ENCODE measurements at places on chromosomes 6 and 20.

DNA sequence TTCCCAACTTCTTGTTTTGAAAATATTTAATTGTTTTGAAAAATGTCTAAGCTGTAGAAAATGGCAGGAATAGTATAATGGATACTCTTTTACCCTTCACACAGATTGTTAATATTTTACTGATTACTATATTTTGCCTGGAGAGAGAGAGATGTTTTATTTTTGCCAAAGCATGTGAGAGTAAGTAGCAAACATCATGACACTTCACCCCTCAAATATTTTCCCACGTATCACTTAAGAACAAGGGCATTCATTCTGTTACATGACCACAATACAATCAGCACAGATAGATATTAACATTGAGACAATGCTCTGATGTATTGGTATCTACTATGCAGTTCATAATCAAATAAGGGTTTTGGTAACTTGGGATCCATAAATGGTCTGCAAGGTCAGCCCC is 116.5 kb downstream of the CCDC170 start:
- DNase-seq: no peak

DNA sequence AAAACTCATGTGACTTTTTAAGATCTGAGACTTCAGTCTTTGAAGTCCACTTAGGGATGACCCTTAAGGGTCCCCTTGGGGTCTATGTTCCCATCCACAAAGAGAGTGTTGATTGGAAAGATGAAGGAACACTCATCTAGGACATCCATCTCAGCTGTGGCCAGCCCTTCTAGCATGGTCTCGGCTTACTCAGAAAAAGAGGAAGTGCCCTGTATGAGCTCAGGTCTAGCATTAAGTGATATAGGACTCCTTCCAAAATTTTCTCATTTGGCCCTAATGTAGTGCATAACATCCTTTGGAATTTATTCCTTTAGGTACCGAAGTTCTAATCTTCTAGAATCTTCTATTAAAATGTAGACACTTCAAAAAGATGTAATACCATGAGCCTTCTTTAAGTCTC is 77.4 kb downstream of the NDUFAF5 start:
- no peak for DNase-seq

GRCh38 chr20:51357543-51357942 is 185.0 kb downstream of the NFATC2 start:
- no peak for DNase-seq

DNA sequence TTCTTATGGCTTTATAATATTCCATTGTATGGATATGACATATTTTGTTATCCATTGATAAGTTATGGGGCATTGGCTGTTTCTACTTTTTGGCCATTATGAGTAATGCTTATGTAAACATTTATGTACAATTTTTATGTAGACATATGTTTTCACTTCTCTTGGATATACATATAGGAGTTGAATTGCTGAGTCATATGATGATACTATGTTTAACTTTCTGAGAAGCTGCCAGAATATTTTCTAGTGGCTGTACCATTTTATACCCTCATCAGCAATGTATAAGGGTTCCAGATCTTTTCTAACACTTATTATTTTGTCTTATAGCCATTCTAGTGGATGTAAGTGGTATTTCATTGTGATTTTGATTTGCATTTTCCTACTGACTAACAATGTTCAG is 23.1 kb downstream of the OTOR start:
- no peak for DNase-seq

DNA sequence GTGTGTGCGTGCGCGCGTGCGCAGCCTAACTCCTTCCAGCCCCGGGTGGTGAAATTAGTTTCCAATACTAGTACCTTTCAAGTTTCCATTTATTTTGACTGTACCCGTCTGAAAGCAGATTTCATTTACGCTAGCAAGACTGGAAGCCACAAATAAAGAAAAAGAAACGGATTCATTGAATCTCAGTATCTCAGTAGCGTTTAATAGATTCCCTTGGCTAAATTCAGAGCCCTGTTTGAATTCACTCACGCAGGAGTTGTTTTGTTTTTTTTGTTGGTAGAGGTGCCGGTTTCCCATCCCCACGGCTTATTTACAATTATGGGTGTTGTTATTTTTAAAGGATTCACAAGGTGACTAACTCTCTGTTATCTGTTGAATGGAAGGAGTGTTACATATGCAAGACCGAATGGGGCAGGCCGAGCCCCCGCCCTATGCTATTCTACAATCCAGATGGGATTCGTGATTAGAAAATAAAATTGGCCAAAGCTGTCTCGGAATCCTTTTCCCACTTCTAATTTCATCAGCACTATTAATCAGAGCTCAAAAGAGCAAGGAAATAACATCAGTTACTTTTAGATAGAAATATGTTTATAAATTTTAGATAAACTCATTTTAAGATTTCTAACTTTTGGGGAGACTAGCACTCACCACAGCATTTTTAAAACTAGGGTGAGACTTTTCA is 2.3 kb upstream of the INSM1 start:
- DNase-seq: no peak

GRCh38 chr20:62022575-62023139 is 43.0 kb downstream of the TAF4 start:
- no peak for DNase-seq

DNA sequence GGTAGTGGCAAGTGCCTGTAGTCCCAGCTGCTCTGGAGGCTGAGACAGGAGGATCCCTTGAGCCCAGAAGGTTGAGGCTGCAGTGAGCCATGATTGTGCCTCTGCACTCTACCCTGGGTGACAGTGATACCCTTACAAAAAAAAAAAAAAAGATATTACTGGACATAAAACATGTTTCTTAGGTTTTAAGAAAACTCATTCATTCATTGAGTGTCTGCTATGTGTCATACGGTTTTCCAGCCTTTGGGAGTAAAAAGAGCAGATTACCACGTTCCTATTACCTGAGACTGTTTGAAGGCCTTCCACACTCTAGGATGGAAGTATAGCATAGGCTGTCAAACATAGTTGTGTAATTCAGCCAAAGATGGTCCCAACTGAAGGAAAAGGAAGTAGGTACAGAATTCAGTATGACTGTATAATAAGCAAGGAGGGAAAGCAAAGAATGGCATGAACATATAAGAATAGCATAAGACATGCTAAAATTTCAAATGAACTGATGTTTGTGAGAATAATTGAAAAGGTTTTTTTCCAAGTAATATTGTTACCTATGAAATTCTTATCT is 22.0 kb downstream of the STXBP5 start:
- no peak for DNase-seq

GRCh38 chr6:143110996-143111395 is 50.3 kb downstream of the AIG1 start:
- no peak for DNase-seq

- no peak for DNase-seq
Observed at GRCh38 chr20:51784299-51784698, 16.1 kb upstream of the ATP9A start.
